ENCODE measurements at places on chromosomes 2 and 18.

GRCh38 chr18:25038261-25038660 lies 313.7 kb downstream of the ZNF521 start:
- H3K4me1 ChIP-seq, result no peaks in the 10 kb centered on the region
- H3K4me3 ChIP-seq, result no peak overlapping the region
- no peaks in the 10 kb centered on the region for H3K36me3 ChIP-seq
- H3K27me3 ChIP-seq, result no peaks in the 10 kb centered on the region
- no peak overlapping the region for H3K27ac ChIP-seq

GRCh38 chr18:44969214-44969795 lies 288.6 kb downstream of the SETBP1 start:
- no peak for DNase-seq
- H3K4me3 ChIP-seq, result no peak overlapping the region
- no peak overlapping the region for H3K27ac ChIP-seq
- H3K27me3 ChIP-seq, result no peaks in the 10 kb centered on the region
- no peaks in the 10 kb centered on the region for H3K36me3 ChIP-seq

DNA sequence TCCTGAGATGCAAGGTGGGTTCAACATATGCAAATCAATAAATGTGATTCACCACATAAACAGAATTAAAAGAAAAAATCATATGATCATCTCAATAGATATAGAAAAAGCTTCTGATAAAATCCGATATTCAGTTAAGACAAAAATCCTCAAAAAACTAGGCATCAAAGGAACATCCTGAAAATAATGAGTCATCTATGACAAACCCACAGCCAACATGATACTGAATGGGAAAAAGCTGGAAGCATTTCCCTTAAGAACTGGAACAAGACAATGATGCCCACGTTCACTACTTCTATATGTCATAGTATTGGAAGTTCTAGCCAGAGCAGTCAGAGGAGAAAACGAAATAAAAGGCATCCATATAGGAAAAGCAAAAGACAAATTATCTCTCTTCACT lies 80.4 kb downstream of the MYO3B start:
- no peaks in the 10 kb centered on the region for H3K27me3 ChIP-seq
- no peak overlapping the region for H3K4me3 ChIP-seq
- no peak for DNase-seq
- H3K4me1 ChIP-seq, result no peaks in the 10 kb centered on the region

GRCh38 chr18:987325-988186 lies 82.9 kb downstream of the ADCYAP1 start:
- no peak overlapping the region for H3K4me3 ChIP-seq
- no peak for DNase-seq
- no peaks in the 10 kb centered on the region for H3K4me1 ChIP-seq
- H3K27me3 ChIP-seq, result no peaks in the 10 kb centered on the region
- no peak overlapping the region for H3K27ac ChIP-seq

DNA sequence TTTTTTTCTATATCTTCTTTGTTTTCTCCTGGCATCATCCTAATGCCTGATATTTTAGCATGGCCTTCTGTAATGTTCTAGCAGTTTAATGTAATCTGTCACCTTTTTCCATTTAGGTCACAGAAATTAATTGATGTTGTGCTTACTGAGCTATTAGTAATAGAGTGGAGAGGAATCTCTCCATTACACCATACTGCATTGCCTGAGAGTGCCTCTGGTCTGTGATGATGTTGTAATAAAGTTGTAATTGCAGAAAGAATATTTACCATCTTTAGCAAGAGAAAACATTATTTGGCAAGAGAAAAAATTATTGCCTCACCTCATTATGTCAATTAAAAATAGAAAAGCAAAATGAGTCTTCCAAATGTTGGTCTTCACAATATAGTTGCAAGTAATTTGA lies 213.2 kb downstream of the KCNJ3 start:
- no peaks in the 10 kb centered on the region for H3K36me3 ChIP-seq
- H3K4me3 ChIP-seq, result no peak overlapping the region
- no peaks in the 10 kb centered on the region for H3K27me3 ChIP-seq
- H3K4me1 ChIP-seq, result no peaks in the 10 kb centered on the region
- DNase-seq, result no peak

GRCh38 chr18:5630057-5630899 lies 86.5 kb upstream of the EPB41L3 start:
- H3K27me3 ChIP-seq, result peaks cover 29% of the 10 kb centered on the region
- peaks cover 21% of the 10 kb centered on the region for H3K4me1 ChIP-seq
- H3K4me3 ChIP-seq, result no peak overlapping the region
- H3K27ac ChIP-seq, result no peak overlapping the region
- no peaks in the 10 kb centered on the region for H3K36me3 ChIP-seq
- peak; percentile 30 for DNase-seq

GRCh38 chr2:197092431-197092830 lies 165.9 kb upstream of the PGAP1 start:
- DNase-seq, result no peak
- H3K4me3 ChIP-seq, result no peak overlapping the region
- no peak overlapping the region for H3K27ac ChIP-seq
- H3K36me3 ChIP-seq, result peaks cover 86% of the 10 kb centered on the region
- H3K27me3 ChIP-seq, result no peaks in the 10 kb centered on the region

DNA sequence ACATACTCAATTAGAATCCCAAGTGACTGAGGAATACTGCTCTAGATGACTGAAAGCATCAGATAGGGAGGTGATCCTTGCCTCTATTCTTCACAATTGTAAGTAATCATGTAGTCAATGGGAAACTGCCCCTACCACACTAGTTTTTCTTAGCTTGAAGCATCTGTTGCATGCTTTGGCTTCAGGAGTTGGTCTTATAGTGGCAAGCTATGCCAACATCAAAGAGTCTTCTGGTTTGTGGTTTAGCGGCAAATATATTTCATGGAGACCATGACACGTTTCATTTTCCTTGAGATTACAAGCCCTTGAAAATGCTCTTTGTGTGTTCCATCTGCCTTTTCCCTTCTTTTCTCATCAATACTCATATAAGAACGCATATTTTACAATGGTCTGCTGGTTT lies 12.9 kb downstream of the DCC start:
- H3K36me3 ChIP-seq, result no peaks in the 10 kb centered on the region
- no peaks in the 10 kb centered on the region for H3K27me3 ChIP-seq
- no peak for DNase-seq
- H3K4me1 ChIP-seq, result no peaks in the 10 kb centered on the region
- H3K4me3 ChIP-seq, result no peak overlapping the region

GRCh38 chr18:24176727-24177416 lies 38.0 kb downstream of the CABYR start:
- H3K4me3 ChIP-seq, result no peak overlapping the region
- peak; percentile 46 for DNase-seq
- H3K4me1 ChIP-seq, result no peaks in the 10 kb centered on the region
- no peaks in the 10 kb centered on the region for H3K27me3 ChIP-seq
- no peaks in the 10 kb centered on the region for H3K36me3 ChIP-seq

DNA sequence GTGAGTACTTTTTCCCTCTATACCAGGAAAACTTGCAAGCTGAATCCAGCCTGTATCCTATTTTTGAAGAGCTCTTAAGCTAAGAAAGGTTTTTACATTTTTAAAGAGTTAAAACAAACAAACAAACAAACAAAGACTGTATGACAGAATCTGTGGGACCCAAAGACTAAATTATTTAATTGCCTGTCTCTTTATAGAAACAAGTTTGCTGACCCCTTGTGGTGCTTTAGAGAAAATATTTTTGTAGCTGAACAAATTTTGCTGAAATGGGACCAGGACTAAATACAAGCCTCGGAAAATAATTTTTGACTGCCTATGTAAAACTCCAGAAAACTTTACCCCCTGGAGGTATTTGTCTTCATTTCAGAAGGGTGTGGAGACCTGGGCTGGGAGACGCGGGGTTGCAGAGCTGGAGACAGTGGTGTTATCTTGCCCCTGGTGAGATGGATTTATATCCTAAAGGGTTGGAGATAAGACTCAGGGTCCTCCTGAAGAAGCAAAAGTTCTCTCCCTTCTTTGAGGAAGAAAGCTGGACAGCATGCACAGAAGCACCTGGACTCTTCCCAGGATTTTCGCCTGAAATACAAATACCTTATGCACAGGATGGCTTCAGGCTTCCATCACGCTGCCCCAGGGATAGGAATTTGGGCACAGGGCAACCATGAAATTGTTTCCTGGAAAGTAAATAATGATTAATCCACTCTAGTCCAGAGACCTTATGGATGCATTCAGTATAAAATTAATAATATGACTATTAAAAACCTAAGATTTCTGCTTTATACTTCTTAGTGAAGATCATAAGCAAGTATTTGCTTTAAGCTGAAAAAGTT lies 54.3 kb downstream of the TMX3 start:
- no peak overlapping the region for H3K4me3 ChIP-seq
- H3K27me3 ChIP-seq, result no peaks in the 10 kb centered on the region
- DNase-seq, result peak; percentile 60
- H3K27ac ChIP-seq, result no peak overlapping the region
- no peaks in the 10 kb centered on the region for H3K36me3 ChIP-seq

GRCh38 chr2:20526708-20527107 lies 79.8 kb downstream of the RHOB start:
- no peak overlapping the region for H3K4me3 ChIP-seq
- H3K4me1 ChIP-seq, result peaks cover 9% of the 10 kb centered on the region
- H3K27ac ChIP-seq, result no peak overlapping the region
- H3K36me3 ChIP-seq, result no peaks in the 10 kb centered on the region
- no peaks in the 10 kb centered on the region for H3K27me3 ChIP-seq

GRCh38 chr2:33655626-33656320 lies 56.7 kb upstream of the FAM98A start:
- H3K36me3 ChIP-seq, result no peaks in the 10 kb centered on the region
- no peaks in the 10 kb centered on the region for H3K27me3 ChIP-seq
- H3K4me3 ChIP-seq, result no peak overlapping the region
- DNase-seq, result no peak

DNA sequence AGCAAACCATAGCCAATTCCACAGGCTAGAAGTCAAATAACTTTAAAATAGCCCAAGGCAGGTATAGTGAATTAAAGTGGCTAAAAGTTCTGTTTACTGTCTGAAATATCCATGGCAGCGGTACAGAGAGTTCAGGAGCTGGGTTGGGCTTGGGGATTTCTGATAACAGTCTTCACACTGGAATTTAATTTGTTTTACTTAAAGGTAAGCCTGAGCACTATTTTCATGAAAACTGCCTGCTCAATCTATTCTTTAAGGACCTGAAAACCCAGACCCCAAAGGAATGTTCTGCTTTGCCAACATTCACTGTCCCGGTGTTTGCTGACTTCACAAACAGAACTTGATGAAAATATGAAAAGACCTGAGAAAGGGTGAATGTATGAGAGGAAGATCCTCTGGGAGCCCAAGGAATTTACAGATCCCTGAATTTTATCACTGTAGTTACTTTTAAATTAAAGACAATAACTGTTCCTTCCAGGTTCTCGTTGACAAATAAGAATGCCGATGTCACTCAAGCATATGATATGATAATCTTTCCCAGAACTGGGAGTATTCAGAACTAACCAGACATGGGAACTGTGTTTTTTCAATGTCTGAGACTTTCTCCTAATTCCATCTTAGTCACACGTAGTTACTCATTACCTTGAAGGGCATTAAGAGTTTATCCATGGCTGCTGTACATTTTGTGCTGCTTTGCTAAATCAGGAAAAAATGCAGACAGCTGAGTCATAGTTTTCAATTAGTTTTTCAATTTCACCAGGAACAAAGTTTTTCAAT lies 28.3 kb upstream of the ITGB6 start:
- no peak for DNase-seq
- H3K27me3 ChIP-seq, result no peaks in the 10 kb centered on the region
- no peaks in the 10 kb centered on the region for H3K36me3 ChIP-seq

GRCh38 chr2:104388296-104388695 lies 465.6 kb upstream of the POU3F3 start:
- H3K27me3 ChIP-seq, result no peaks in the 10 kb centered on the region
- no peak for DNase-seq
- no peak overlapping the region for H3K27ac ChIP-seq
- H3K4me1 ChIP-seq, result no peaks in the 10 kb centered on the region

DNA sequence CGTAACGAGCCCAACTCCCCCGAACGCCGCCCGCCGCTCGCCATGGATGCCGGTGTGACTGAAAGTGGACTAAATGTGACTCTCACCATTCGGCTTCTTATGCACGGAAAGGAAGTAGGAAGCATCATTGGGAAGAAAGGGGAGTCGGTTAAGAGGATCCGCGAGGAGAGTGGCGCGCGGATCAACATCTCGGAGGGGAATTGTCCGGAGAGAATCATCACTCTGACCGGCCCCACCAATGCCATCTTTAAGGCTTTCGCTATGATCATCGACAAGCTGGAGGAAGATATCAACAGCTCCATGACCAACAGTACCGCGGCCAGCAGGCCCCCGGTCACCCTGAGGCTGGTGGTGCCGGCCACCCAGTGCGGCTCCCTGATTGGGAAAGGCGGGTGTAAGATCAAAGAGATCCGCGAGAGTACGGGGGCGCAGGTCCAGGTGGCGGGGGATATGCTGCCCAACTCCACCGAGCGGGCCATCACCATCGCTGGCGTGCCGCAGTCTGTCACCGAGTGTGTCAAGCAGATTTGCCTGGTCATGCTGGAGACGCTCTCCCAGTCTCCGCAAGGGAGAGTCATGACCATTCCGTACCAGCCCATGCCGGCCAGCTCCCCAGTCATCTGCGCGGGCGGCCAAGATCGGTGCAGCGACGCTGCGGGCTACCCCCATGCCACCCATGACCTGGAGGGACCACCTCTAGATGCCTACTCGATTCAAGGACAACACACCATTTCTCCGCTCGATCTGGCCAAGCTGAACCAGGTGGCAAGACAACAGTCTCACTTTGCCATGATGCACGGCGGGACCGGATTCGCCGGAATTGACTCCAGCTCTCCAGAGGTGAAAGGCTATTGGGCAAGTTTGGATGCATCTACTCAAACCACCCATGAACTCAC lies 673 bp downstream of the PCBP1 start:
- H3K36me3 ChIP-seq, result peaks cover 25% of the 10 kb centered on the region
- DNase-seq, result peak; percentile 55
- H3K4me1 ChIP-seq, result peaks cover 63% of the 10 kb centered on the region
- H3K27ac ChIP-seq, result peak overlapping the region; percentile 97

DNA sequence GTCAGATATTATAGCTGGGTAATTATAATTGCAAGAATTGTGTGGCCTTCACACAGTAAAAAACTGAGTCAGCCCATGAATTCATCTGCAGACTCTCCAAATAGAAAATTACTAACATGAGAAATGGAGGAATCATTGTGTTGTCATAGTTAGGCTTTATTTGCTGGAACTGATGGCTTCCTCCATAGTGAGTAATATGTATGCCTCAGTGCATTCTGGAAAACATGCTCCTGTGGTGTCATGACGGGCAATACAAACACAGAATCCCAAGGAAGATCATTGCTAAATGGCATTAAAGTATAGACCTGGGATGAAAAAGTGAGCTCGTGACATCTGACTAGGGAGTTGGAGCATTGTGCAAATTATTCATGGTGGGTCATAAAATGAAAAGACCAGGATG lies 23.6 kb upstream of the NMS start:
- no peaks in the 10 kb centered on the region for H3K27me3 ChIP-seq
- H3K4me3 ChIP-seq, result no peak overlapping the region
- H3K4me1 ChIP-seq, result no peaks in the 10 kb centered on the region

- DNase-seq, result peak; percentile 51
- H3K36me3 ChIP-seq, result peaks cover 4% of the 10 kb centered on the region
These were observed 687 bp downstream of the CTDP1 start for GRCh38 chr18:79680100-79680879.
